ENCODE measurements at places on chromosomes 7 and 10. TPM values are rescaled to one million over a fixed set of nuclear protein-coding genes. Genes with fewer than 3 reads are reported as not detected.

AZGP1 gene
- not detected for total RNA-seq

CAMK2G gene
- 16.4 TPM for total RNA-seq

SH2B2 gene
- 25.8 TPM for total RNA-seq

ADAMTS14 gene
- total RNA-seq: 2.7 TPM

PTPRN2 gene
- total RNA-seq: 0.11 TPM

C10orf67 gene
- total RNA-seq: 0.19 TPM

SEC61G gene
- total RNA-seq: 2,585 TPM

ITIH5 gene
- total RNA-seq: not detected

ABCA13 gene
- 3.4 TPM for total RNA-seq

ANK3 gene
- 4.5 TPM for total RNA-seq

GRCh38 chr10:34728361-34728760 is 86.7 kb downstream of the PARD3 start:
- DNase-seq: no peak

GRCh38 chr10:125606414-125607010 is 76.5 kb downstream of the TEX36 start:
- DNase-seq: no peak

- DNase-seq: no peak
Measured at GRCh38 chr10:84235096-84235495, 6.2 kb downstream of the LRIT1 start.

DNA sequence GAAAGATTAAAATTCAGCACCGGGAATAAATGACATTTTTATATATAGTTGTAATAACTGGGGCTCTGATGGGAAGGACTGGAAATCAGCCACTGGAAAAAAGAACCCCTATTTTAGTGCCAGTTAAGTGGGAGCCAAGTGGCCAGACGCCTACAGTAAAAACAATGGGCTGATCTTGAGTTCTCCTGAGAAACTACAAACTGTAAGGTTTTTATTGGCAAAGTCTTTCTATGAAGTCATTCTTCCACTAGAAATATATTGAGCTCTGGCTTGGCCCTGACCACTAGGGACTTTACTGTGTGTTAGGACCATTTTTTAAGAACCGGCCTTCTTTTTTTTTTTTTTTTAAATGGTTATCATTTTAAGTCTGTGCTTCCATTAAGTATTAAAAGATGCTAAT is 79.6 kb downstream of the ZNF22 start:
- DNase-seq: no peak

GRCh38 chr10:66180581-66181318 is 745.1 kb upstream of the LRRTM3 start:
- DNase-seq: peak; percentile 50

DNA sequence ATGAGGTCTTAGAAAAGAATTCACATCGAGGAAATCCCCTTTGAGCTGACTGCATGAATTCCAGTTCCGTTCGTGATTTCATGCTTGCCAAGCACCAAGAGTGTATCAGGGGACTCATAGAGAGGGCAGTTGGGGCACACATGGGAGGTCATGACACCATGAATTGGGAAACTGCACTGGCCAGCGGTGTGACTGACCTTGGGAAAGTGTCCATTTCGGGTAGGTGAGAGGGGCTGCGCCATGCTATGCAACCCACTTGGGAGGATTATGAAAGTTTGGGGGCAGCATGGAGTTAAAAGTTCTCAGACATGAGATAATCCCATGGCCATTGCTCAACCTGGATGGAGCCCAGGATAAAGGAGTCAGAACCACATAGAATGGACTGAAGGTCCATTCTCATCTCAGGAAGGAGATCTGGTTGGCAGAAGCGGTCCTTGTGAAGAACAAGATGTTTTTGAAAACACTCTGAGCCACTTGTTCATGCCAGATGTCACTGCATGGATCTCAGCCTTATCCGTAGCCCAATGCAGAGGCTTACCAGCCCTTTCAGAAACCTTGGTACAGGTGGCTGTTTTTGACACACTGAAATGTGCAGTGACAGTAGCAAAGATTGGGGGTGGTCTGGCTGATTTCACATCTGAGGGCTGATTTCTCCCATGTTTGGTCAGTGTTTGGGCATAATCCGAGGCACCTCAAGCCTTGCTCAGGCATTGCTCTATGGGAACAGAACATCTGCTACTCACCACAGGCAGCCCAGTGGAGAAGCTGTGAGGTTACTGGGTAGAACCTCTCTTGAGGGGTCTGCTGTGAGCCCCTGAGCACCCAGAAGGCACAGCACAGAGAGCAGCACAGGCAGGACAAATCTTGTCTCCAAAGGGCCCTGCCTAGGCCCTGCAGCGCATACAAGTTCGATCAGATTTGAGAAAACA is 252.3 kb downstream of the CXCL12 start:
- DNase-seq: no peak

GRCh38 chr7:149883452-149883861 is 9.7 kb downstream of the ATP6V0E2 start:
- peak; percentile 60 for DNase-seq

DNA sequence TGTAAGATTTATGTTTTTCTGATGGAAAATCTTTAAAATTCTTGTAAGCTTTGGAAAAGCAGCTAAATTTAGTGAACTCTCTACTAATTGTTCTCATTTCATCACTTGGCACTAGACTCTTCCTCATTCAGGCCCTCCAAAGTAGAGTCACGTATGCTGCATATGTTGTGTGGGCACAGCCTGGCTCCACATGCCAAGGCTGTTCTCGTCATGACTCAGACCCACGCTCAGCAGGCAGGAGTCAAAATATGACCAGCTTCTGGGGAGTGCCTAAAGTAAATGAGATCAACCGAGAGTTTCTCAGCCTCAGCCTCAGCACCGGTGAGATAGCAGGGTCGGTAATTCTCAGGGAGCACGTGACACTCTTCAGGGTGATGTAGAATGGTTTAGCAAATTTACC is 1672.9 kb downstream of the REEP3 start:
- DNase-seq: peak; percentile 93

- DNase-seq: peak; percentile 85
Measured at GRCh38 chr10:49139028-49139845, 5.4 kb upstream of the FAM170B start.

GRCh38 chr10:78433766-78434535 is 400.3 kb downstream of the RPS24 start:
- no peak for DNase-seq

- no peak for DNase-seq
Measured at GRCh38 chr10:43782814-43783213, 134.1 kb upstream of the ZNF32 start.

DNA sequence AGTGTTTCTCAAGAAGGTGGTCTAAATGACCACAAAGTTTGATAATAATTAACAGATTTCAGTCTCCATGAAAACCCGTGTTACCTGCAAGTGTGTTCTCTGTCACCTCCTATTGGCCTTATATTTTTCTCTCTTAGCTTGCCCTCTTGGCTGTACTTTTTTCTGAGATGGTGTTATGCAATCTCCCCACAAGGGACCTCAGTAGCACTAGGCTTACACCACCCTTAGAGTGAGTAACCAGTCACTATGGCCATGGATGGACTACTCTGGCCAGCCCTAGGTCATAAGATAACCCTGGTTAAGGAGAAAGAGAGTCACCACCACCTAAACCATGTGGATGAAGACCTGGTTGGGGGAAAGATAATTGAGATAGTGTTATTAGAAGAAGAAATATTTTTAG is 76.8 kb downstream of the NPSR1 start:
- DNase-seq: no peak

DNA sequence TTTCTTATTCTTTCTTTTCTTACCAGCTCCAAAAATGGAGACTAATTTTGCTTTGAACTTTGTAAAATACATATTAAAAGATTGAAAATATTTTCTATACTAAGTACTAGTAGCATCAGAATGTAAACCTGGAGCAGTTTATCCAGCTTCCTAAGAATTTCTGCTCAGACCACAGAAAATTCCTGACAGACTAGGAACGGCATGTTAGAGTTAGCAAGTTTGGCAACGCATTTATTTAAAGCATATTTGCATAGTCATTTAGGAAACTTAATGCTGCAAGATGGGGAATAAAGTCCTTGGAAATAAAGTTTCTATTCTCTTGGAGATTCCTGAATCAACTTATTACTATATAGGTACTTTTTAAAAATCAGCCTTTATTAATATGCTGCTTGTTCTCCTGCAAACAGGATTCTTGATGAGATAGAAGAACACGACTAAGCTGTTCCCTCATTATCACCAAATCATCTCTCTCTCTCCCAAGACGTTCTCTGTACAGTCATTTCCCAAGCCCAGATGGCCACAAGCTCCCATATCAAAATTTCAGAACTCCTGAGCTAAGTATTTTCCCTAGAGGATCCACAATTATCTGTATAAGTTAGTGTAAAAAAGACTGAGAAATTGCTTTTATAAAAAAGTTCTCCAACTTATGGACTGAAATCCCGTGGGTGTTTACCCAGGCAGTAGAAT is 305.8 kb upstream of the NEBL start:
- no peak for DNase-seq

DNA sequence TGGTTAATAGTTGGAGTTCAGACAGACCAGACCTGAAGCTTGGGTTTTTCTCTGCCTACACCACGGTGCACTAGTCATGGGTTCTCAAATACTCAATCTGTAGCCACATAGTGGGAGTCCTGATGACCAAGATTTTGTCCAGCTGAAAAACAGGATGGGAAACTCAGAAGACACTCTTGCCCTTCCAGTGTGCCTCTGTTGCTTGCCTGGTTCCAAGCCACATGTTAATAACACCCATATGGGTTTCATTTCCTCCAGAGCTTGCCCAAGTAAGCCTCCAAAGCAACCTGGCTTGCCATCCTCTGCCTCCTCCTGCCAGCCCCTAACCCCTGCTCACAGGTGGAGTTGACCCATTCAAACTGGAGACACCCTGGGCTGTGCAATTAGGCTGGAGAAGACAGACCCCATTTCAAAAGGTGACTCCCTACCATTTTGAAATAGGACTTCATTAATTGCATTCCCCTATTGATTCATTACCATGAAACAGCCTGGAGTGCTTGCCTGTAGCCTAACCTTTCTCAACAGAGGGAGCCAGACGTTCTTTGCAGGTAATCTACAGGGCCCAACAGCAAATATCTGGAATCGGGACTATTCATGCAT is 108.0 kb upstream of the HABP2 start:
- no peak for DNase-seq

GRCh38 chr10:65423043-65423442 is 1502.8 kb upstream of the LRRTM3 start:
- no peak for DNase-seq

DNA sequence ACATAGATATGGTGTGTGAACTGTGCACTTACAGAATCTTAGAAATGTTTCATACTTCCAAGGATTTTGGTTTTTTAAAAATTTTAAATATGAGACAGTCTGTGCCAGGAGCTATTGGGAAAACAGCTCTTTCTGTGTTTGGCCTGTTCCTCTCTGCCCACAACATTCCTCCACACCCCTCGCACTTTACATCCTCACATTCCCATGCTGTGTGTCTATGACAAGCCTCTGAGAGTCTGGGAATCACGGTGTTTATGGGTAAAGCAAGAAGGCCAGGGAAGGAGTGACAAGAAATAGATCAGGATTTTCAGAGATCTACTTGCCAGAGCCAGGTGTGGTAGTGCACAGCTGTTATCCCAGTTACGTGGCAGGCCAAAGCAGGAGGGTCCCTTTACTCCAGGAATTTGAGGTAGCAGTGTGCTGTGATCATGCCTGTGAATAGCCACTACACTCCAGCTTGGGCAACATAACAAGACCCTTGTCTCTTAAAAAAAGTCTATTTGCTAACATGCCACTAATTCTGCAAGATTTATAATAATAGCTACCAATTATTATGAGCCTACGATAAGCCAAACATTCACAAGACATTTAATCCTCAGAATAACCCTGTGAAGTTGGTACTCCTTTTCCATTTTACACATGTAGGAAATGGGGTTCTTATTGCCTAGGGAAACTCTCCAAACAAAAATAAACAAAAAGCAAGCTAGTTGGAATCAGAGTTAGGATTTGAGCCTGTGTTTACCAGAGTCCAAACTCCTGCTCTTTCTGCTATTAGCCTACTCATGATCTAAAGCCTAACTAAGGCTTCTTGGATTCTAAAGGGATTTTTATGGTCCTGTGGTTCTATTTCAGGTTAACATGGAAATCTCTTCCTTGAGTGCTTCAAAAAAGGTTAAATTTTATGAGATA is 168.3 kb upstream of the SP8 start:
- DNase-seq: no peak

GRCh38 chr7:134782121-134782623 is 2.7 kb downstream of the CALD1 start:
- peak; percentile 47 for DNase-seq

- DNase-seq: no peak
Measured at GRCh38 chr10:24370877-24371276, 161.9 kb downstream of the KIAA1217 start.

DNA sequence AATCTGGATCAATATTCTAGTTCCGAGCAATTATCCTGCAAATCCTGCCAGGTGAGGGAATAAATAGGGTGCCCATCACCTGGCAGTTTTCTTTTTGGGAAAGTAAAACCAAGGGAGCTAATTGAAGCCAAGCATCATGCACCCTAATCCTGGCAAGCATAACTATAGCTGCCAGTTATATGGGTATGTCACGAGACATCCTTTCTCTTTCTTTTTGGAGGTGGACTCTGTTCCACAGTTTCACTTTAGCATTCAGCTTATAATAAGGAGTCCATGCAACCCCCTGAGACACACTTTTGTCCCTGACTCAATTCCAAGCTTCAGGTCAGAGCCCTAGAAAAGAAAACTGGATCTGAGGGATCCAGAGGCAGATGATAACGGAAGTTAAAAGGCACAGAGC is 222.5 kb downstream of the PHF14 start:
- DNase-seq: no peak

- DNase-seq: peak; percentile 91
Measured at GRCh38 chr7:55110993-55111361, 92.2 kb downstream of the EGFR start.

DNA sequence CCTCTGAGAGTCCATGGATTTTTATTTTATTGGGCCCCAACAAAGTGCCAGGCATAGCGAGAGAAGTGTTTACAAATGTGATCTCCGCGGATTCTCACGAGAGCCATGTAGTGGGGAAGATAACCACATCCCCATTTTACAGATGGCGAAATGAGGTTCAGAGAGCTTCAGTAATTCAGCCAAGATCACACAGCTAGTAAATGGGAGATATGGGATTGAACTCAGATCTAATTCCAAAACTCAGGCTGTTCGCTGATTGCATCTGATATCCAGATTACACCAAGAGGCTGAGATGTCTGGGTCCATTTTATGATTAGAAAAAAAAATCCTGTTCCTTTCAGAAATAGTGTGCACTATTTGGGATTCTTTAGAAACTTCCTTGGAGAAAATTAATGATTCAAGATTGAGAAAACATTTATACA is 1.3 kb downstream of the FAS start:
- DNase-seq: no peak

GRCh38 chr7:157791261-157791660 is 454.5 kb downstream of the DNAJB6 start:
- no peak for DNase-seq

- DNase-seq: no peak
Measured at GRCh38 chr10:75845176-75845947, 413.9 kb downstream of the LRMDA start.

- no peak for DNase-seq
Measured at GRCh38 chr10:76759681-76760080, 877.9 kb downstream of the KCNMA1 start.

- no peak for DNase-seq
Measured at GRCh38 chr10:82472406-82473335, 597.7 kb downstream of the NRG3 start.
